Fibroblast of the aortic adventitia (primary cell): ENCODE measurements at places on chromosomes 4 and X.

- DNase-seq = no peak
These were observed 57.4 kb downstream of the GATB start for GRCh38 chr4:151703401-151703800.

GRCh38 chr4:115121351-115122043 is 8.1 kb upstream of the NDST4 start:
- no peak for DNase-seq

DNA sequence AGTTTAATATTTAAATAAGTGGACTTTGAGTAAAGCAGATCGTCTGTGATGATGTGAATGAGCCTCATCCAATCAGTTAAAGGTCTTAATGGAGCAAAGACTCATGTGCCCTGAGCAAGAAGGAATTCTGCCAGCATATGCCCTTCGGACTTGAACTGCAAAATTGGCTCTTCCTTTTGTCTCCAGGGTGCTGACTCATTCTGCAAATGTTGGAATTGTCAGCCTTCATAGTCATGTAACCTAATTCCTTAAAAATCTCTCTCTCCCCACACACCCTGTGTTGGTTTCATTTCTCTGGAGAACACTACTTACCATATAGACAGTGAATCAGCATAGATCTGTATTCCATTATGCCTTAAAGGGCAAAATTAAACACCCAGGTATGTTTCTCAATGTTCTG is 609.8 kb upstream of the GALNTL6 start:
- no peak for DNase-seq

DNA sequence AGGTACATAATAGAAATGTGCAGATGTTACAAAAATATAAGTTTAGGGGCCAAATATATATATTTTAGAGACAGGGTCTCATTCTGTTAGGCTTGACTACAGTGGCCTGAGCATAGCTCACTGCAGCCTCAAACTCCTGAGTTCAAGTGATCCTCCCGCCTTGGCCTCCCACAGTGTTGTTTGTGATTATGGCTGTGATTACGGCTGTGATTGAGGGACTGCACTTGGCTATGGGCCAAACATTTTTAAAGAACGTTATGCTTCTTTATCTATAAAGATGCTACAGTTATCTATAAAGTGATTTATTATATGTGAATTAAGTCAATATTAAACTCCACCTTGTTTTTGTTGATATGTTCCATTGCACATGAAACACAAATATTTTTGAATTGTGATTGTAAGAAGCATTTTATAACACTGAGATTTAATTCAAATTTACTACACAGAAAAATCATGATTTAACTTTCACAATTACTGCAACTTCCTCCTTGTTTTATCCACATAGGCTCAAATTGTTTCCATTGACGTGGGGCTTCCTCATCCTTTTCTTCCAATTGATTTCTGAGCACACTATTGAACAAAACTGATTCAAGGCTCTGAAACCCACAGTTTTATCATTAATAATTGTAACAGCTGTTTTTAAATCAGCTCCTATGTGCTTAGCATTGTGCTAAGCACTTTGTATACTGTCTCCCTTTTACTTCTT is 68.4 kb upstream of the BMPR1B start:
- DNase-seq = no peak

- no peak for DNase-seq
These were observed 124.5 kb downstream of the CFAP299 start for GRCh38 chr4:80459918-80460473.

GRCh38 chr4:48431401-48431800 is 51.7 kb upstream of the SLC10A4 start:
- no peak for DNase-seq

DNA sequence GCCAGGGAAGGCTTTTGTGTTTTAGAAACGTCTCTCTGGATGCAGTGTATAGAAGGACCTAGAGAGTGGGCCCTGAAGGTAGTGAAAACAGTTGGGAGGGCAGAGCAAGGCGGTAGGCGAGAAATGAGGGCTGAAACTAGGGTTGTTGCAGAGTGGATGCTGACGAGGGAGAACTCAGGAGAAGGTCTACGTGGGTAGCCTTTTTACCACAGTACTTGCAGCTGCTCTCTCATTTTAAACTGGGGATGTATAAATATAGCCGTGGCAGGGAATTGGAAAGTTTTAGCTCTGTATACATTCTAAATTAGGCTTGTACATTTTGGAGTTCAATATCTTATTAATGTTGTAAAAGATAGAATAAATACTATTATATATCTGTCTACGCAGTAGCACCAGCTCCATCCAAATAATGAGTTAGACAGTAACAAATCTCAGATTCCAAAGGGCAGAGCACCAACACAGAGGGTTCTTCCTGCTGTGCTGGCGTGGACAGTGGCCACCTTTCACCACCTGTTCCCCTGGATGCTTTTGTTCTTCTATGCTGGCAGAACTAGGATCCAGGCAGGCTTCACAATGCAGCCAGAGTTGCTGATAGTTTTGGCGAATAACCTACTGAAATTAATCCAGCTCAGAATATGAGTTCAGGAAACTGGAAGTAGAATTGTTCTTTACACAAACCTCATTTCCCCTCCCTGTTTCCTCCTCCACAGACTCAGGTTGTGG is 31.7 kb downstream of the CCNG2 start:
- DNase-seq = no peak

GRCh38 chrX:105872941-105873340 is 50.6 kb downstream of the NRK start:
- no peak for DNase-seq
